RPMI7951 (cell line): ENCODE measurements at places on chromosomes 7 and 10. TPM values are rescaled to one million over a fixed set of nuclear protein-coding genes. Genes with fewer than 3 reads are reported as not detected.

DNA sequence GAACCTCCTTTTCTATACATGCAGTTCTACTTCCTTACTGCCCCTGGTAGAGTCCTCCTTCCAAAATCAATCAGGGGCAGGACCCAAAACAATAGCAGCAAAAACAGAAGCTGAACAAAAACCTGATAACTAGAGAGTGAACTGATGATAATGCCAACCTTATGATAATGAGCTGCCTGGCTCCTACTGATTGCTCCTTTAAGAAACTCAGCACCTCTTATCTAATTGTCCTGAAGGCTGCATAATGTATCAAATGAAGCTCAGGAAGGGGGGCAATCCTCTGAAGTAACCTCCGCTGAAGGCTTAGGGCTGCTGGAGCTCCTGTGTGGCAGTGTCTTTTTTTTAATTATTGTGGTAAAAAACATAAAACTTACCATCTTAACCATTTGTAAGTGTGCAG is 257.0 kb downstream of the PHTF2 start:
- DNase-seq, result no peak

DNA sequence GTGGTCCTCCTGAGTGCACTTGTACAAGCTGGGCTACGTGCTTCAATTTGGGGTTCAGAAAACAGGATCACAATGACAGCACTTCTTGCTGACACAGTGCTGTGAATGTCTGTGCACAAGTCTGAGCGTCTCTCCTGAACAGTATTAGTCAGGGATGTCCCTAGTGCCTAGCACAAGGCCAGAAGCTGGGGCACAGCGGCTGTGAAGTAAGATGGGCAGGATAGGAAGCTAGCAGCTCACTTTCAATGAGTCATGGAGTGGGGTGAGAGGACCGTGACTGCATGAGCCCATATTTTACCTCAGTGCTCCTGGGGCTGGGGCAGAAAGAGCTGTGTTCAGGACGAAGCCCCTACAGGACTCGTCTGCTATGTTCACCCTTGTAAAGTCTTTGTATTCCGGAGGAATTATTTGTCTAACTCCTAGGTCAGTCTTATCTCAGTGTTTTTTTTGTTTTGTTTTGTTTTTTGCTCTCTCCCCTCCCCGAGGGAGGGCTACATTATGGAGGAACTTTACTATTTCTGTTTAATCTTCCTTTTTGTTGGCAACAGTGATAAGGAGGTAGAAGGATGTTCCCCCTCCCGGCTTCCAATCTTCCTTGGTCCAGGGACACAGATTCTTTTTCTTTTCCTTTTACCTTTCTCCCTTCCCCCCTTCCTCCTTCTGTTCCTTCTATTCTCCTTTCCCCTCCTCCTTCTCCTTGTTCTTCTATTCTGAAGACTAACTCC is 2.8 kb upstream of the LRMDA start:
- DNase-seq, result peak; percentile 50

EMX2 gene
- total RNA-seq, result not detected in 2 replicates

UNCX gene
- not detected in 2 replicates for total RNA-seq

LMTK2 gene
- 4.7 and 5.1 TPM in 2 replicates for total RNA-seq
